ENCODE measurements at places on chromosomes 5 and 9.
A peak's percentile ranks its signal among the peaks of the same experiment; 100 is the strongest.

- DNase-seq, result no peak
Observed at GRCh38 chr5:88666761-88667495, 216.1 kb downstream of the MEF2C start.

- no peak for DNase-seq
Observed at GRCh38 chr9:127541865-127542264, 70.2 kb upstream of the STXBP1 start.

GRCh38 chr9:128124873-128125579 lies 2.5 kb downstream of the PTGES2 start:
- DNase-seq, result no peak

DNA sequence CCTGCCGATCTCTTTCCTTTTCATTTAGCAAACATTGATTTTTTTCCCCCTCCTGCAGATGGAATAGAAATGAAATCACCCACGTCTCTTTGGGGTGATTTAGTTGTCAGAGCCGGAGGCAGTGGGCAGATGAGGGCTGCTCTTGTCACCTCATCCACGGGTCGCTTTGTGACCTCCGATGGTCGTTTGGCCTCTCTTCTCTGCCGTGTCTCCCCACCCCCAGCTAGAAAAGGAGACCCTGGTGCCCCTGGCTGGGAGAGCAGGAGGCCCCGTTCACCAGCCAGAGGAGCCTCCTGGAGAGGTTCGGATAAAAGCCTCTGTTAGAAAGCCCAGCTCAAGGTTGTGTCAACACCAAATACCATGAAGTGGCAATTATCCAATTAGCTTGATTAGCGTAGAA lies 21.6 kb upstream of the RXRA start:
- no peak for DNase-seq

DNA sequence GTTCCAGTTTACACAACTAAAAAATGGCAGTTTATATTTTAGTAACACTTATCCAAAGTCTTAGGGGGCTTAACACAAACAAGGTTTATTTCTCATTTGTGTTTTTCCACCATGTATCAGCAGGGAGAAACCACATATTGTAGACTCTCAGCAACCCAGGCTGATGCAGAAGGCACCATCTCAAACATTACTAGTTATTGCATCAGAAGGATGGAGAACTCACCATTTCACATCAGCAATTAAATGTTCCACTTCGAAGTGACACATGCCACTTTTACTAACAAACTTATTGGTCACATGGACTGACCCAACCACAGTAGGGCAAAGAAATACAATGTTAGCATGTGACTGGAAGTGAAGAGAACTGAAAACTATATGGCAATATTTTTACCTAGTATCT lies 22.5 kb upstream of the SMC2 start:
- DNase-seq, result no peak

DNA sequence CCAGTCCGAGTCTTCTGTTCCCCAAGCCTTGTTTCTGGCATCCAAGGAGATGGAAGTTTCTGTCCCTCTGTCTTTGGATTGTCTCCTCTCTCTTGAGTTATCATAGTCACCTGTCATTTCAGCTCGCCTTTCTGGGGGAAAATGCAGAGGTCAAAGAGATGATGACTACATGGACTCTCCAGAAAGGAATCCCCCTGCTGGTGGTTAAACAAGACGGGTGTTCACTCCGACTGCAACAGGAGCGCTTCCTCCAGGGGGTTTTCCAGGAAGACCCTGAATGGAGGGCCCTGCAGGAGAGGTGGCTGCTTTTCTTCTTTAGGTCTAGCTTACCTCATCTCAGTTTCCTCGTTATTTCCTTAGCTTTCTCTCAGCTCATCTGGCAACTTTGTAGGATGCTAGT lies 25.1 kb downstream of the ERAP2 start:
- DNase-seq, result no peak

GRCh38 chr5:54990841-54991258 lies 5.5 kb upstream of the ESM1 start:
- DNase-seq, result no peak

DNA sequence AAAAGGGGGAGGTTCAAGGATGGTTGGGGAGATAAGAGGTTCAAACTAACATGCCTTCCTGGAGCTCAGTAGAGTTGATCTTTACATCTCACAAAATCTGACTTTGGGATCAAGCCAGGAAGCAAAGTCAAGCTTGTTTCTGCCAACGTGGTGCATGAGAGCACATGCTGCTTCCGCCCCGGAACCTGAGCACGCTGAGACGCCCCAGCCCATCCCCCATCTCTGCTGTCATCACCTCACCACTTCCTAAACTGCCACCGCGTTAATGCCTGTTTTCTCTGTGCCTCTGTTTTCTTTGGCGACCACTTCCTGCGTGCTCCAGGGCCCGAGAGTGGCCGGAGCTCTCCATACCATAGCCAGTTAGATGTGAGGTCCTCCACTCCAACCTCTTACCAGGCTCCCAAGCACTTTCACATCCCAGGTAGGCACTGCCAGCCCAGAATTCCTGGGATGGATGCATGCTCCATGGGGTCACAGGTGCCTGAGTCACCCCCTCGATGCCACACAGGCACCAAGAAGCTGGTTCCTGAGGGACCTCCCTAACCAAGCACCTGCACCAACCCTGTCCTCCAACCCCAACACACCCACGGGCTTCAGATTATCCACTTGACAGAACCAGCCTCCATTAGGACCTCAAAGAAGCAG lies 31.2 kb upstream of the AFAP1L1 start:
- DNase-seq, result peak; percentile 23

- DNase-seq, result no peak
Observed at GRCh38 chr9:113566016-113566711, 102.6 kb downstream of the RGS3 start.

GRCh38 chr5:163162645-163163044 lies 274.8 kb upstream of the CCNG1 start:
- no peak for DNase-seq

- no peak for DNase-seq
Observed at GRCh38 chr9:69496846-69497450, 171.9 kb downstream of the ENTREP1 start.

DNA sequence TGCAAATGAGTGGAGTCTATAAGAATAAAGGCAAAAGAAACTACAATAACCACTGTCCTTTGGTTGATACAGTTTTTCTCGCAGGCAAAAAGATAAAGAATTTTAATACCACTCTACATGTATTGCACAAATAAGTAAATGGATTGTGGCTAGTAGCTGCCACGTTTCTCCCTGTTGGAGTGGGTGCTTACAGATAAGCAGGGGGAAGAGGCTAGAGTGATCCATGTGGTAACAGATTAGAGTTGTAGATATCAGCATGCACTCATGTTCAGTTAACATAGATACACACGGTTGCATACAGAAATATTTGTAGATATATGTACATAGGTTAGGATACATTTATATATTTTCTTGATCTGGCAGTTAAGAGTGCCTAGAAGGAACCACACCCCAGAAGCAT lies 179.5 kb downstream of the ARHGEF28 start:
- no peak for DNase-seq

DNA sequence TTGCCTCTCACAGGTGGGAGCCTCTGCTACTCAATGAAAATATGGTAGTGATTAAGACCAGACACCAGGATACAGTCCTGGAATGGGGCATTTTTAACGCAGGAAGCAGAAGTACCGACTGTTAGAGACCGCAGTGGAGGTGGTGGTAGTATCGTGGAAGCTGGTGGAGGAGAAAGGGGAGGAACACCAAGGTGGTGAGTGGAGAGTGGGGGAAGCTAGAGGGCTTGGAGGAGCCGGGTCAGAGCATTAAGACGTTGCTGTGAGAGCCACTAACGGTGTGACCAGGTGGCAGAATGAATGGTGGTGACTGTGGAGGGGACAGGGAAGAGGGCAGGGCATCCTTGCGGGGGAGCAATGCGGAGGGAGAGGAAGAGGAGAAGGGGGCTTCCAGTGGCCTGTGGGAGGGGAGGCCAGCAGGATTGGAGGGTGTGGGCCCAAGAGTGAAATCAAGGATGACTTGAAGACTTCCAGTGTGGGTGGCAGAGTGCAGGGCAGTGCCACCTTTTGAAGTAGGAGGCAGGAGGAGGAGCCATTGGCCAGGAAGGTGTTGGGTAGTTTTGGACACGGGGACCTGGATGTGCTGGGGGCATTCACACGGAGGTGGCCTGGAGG lies 1.6 kb upstream of the UBAC1 start:
- no peak for DNase-seq

- no peak for DNase-seq
Observed at GRCh38 chr9:87603854-87604490, 106.3 kb downstream of the DAPK1 start.

DNA sequence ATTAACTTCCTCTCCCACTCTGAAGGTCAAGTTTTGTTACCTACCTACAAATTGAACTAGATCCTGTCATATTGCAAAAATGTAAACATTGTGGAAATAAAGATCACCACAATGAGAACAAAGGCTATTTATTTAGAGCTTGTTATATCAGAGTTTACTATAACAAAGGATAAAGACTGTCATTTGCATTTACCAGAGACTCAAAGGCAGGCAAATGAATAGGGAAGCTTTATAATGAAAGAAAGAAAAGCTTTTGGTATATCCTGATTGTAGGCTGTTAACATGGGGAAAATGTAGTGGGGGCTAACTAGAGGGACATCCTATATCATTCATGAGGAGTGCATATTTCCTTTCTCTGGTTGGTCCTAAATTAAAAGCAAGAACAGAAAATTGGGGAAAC lies 403.5 kb upstream of the TYRP1 start:
- no peak for DNase-seq

GRCh38 chr9:114387680-114388356 lies at the start of gene AKNA:
TSS of gene AKNA (minus strand) at chr9:114387982. CDS start at chr9:114381333, 6,649 bp downstream.
- peak; percentile 83 for DNase-seq

DNA sequence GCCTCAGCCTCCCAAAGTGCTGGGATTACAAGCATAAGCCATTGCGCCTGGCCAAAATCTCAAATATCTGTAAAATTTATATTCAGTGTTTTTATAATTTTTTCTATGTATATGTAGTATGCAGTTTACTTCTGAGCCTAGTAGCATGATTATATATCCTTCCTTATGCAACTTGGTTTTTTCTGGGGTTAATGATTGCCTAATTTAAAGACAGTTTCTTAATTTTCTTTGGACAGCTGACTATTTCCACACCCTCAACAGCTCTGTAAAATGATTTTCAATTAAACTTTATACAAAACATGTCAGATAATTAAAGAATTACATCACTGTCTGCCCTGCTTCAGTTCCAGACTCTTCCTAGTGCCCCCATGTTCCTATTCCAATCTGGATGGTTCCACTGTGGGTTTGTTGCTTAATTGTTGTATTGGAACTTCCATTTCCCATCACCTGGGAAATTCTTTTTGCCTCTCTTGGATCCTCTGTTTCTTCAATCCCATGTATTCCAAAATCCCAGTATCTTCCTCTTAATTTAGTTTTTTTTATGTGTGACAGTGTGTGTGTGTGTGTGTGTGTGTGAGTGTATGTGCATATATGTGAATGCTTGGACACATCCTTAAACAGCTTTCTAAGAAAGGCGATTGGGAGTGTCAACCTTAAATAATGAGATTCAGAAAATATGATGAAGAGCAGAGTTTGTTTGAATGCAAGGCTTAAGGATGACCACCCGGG lies 53.2 kb downstream of the C5orf22 start:
- no peak for DNase-seq

DNA sequence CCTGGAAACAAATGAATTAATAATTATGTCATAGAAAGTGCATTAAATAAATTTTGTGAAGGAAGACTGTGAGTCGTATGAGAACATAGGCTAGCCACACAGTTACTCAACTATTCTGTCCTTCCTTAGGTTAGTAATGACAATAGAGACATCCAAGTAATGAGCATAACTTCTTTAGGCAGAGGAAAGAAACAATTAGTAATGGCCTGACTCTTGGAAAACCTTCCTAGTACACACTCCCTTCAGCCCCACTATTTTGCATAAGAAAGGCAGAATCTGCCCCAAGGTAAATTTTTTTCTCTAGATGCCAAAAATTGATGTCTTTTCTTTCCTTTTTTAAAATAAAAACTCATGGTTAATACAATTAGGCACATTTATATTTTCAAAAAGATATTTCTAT lies 1619.0 kb upstream of the WWC1 start:
- no peak for DNase-seq

DNA sequence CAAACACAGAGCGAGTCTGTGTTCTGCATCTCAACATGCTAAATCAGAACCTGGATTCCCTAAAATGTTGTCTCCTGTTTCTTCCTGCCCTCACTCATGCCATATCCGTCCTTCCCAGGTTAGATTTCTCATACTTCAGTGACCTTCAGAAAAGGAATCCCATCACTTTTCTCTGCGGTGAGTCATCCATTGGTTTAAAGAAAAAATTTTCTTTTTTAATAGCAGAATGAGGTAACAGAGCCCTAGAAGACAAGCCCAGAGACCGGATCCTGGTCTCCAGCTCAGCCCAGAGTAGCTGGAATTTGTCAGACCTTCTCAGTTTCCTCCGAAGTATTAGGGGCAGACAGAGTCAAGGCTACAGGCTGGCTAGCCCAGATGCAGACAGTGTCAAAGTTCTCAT lies 143.2 kb upstream of the DMRT1 start:
- DNase-seq, result no peak

DNA sequence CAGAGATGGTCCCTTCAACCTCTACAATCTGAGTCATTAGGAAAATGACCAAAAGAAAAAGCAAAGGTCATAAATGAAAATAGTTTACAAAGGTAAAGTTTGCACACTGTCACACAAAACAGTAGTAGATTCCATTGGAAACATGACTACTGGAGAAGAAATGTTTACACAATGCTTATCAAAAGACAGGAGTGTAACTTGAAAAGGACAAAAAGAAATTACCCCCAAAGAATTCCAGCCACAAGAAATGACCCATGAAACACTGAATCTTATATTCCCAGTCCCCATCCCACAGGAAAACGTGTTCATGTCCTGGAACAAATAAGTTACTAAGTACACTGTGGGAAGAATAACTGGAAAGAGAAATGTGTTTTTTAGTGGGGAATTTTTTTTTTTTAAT lies 385.1 kb downstream of the SEMA5A start:
- no peak for DNase-seq

DNA sequence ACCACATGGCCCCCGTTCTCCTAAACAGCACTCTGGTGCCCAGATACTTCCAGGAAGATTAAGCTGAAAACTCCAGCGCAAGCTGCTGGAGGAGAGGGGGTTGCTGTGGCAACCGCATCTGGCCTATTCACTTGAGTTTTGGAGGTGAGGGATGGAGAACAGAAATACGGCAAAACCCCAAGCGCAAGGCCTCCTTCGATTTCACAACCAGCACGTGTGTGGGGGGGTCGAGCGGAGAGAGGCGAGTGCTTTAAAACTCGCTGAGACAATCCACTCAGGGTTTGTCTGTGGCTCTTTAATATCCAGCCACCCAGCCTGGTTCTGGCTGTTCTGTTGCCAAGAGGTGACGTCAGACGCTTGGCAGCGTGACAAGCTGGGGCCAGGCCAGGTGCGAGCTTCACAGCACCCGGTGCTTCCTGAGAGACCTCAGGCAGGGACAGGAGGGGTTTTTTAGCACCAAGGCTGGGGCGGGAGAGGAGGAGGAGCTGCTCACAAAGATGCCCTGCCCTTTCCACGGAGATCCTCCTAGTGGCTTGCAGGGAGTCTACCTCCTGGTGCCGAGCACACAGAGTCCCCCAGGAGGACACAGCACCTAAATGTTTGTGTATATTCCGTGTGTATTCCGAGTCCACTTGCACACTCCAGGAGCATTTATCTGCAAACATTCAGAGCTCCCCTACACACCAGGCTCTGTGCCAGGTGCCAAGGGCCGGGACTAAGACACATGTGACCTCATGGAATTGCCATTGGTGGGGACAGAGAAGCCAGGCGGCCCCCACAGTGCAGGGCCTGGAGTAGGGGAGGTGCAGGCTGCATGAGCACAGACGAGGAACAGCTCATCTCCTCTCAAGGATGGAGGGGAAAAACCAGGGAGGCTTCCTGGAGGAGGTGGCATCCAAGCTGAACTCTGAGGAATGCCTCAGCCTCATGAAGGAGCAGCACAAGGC lies 194.6 kb downstream of the OLFM1 start:
- DNase-seq, result peak; percentile 28

- DNase-seq, result no peak
Observed at GRCh38 chr5:175861337-175862130, 9.8 kb upstream of the CPLX2 start.

All from GM06990 (cell line).